ENCODE measurements at places on chromosomes 2 and 18.

DNA sequence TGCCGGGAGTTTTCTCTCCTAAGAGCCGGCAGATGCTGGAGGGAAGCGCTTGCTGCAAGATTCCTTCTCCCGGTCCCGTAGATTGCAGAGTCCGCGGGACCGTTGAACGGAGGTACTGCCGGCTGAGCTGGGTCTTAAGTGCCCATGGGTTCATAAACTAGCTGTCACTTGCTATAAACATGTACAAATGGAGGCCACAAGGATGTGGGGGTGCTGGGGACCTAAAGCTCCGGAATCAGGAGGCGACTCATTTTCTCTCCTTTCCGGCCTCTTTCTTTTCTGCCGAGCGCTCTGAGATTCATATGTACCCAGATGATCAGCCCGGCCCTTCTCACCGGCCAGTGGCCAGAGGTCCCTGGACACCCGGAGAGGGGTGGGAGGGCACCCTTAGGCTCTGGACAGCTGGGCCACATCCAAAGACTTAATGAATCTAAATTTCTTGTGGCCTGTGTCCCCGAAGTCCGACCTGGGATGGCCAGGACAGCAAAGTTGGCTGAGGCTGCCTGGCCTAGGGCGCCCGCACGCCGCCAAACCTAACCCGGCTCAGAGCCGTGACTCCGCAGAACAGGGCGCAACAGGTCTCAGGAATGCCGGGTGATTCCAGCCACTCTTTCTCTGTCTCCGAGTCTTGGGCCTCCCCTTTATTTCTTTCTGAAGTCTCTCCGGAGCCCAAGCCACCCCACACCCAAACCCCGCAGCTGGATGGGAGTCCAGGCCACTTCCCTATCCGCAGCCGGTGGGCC lies 2.4 kb upstream of the PAX3 start:
- no peak for DNase-seq

DNA sequence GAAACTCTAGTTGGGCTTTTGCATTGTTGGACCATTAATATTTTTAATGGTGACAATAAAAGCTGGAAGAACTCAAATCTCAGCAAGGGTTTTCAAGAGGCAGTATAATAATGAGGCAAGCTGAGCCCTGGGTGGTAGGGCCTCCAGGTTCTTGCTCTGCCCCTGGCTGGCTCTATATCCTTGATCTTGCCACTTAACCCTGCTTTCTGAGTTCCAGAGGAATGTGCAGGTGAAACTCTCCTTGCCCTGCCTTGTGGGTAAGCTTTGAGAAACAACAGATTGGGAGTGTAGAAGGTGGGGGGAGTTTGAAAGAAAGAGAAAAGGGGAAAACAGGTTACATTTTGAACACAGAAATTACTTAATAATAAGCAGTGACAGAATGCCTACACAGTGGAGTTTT lies 103.3 kb upstream of the MAP4K3 start:
- no peak for DNase-seq

DNA sequence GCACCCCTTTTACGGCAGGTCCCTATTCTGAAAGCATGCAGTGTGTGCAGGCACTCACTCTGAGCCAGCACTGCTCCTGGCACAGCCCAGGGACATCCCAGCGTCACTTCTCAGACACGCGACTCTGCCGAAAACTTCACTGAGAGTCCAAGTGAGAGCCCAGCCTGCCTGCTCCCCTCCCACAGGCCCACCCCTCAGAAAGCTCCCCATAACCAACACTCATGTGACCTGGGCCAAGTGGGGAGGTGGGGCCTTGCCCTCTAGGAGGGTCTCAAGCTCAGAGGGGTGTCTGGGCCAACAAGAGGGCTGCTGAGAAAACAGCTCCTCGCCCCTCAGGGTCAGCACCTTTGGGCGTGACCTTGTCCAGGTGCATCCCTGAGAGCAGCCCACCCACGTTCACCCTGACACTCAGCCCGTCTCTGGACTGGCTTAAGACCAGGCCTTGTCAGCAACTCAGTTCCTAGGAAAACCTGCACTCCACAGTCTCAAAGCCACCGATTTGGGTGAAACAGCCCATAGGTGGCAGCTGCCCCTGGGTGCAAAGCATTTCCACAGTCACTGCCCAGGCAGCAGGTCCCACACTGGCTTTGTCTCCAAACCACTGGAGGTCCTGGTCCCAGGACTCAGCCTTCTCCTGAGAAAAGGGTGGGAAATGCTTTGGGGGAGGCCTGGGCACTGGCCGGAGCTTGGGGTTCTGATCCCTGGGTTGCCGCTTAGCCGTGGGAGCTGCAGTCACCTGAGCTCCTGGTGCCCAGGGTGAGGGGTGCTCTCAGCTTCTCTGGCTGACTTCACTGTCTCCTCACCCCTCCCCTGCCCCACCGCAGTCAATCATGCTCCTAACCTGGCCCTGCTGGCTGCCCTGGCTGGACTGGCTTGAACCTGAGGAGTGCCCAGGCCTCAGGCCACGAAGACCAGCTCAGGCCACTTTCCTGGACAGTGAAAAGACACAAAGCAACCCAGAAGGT lies 209.6 kb downstream of the HDAC4 start:
- no peak for DNase-seq

GRCh38 chr2:171146633-171147032 lies 14.1 kb downstream of the TLK1 start:
- DNase-seq = peak; percentile 70

- DNase-seq = no peak
Observed at GRCh38 chr2:210269148-210269547, 43.9 kb upstream of the ACADL start.

GRCh38 chr2:187210726-187211125 lies 237.3 kb downstream of the CALCRL start:
- no peak for DNase-seq

- DNase-seq = no peak
Observed at GRCh38 chr2:236852100-236852976, 233.4 kb upstream of the COPS8 start.

DNA sequence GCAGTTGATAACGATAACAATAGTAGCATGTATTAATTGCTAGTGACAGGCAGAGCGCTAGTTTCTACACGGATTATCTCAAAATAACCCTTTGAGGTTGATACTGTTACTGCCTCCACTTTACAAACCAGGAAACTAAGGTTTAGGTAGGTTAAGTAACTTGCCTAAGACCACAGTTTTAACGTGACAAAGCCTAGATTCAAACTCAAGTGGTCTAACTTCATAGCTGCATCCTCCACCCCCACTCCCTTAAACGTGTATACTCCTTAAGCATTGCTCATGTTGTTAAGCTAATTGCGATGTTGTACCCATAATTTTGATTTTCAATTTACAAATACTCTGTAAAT lies 1.2 kb downstream of the ME2 start:
- no peak for DNase-seq

DNA sequence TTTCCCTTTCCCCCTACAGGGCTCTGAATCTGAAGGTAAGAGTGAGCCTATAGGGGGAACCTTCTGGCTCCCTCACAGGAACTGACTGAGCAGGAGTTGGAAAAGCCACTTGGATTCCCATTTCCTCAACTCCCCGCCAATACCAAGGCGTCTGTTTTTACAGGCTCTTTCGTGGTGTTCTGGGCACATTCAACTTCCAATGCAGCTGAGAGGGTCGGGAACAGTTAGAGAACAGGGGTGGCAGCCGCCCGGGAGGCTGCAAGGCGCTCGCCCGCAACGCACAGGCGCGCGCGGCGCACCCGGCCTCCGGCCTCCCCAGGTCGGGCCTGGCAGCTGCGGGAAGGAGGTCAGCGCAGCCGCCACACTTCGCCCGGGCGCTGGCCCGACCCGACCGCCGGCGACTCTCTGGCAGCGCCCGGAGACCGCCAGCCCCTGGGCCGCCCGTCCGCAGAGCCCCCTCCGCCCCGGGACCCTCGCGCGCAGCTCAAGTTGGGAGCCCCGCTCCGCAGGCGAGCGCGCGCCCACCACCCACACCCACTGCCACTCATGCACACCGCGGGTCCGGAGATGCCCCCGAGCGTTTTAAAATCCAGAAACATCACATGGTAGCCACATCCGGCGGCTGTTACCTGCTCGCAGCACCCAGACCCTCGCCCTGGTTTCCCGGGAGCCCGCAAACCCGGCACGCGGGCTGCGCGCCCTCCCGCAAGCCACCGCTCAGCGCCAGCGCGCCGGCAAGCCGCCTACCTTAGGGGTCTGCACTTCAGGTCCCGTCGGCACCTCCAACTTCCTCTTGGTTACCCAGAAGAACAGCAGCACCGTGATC lies 816 bp downstream of the GALNT14 start:
- DNase-seq = no peak

DNA sequence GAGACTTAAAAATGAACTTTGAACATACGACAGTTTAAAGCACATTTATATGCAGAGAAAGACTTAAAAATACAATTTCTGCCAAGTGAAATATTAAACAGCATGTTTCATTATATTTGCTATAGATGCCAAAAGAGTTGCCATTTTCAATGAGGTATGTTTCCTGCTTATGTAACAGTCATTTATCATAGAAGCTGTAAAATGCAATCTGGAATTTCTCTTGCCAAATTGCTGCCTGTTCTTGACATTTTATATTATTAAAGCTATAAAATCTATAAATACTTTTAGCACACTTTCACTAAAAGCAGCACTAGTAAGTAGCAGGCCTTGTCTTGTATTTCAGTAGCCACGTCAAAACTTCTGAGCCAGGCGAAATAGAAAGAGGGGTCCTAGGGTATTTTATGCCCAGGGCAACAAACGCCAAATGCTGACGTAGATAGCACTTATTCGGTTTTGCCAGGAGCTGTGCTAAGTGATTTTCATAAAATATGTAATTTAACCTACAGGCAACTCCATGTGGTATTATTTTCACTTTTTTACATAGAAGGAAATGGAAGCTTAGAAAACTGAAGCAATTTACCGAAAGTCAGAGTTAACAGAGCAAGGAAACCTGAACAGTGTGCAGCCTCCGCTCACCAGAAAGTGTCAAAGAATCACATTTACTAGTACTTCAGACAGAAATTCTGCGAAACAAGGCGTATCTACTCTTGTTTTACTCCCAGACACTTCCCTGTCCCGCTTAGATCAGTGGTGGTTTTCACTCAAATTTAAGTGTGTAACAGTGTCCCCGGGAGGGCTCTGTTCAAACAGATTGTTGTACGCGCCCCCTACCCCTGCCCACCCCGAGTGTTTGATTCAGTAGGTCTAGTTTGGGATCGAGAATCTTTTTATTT lies 1.2 kb upstream of the CYP20A1 start:
- DNase-seq = no peak

GRCh38 chr2:148643998-148644882 lies at the start of gene EPC2:
EPC2 (plus strand) TSS chr2:148644751; CDS start chr2:148645018, 267 bp downstream.
- peak; percentile 87 for DNase-seq

DNA sequence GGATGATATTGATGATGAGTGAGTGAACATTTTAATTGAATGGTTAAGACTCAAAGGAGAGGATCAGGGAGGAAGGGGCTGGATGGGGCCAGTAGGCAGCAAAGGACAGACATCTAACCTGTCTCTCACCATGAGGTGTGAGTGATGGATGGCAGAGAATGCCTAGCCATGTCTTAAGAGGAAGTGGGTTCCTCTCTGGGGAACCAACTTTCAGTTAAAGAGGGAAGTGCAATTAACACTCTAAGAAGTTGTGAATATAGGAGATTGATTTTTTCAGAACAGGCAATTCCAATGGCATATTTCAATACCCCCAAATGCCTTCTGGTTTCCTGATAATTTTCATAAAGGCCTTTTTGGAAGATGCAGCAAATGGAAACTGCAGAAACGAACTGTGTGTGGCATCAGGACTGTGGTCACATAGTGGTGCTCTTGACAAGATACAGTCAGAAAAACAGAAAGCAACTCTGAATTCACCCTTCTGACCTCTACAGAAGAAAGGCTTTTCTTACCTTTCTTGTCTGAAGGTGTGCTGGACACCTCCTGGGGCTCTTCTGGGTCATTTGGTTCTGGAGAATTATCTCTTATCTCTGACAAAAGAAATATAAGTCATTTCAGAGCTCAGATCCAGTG lies 10.2 kb downstream of the SP110 start:
- DNase-seq = no peak

- no peak for DNase-seq
Observed at GRCh38 chr2:148614014-148614321, 30.6 kb upstream of the EPC2 start.

GRCh38 chr18:9839853-9840252 lies 45.9 kb upstream of the TXNDC2 start:
- DNase-seq = no peak

DNA sequence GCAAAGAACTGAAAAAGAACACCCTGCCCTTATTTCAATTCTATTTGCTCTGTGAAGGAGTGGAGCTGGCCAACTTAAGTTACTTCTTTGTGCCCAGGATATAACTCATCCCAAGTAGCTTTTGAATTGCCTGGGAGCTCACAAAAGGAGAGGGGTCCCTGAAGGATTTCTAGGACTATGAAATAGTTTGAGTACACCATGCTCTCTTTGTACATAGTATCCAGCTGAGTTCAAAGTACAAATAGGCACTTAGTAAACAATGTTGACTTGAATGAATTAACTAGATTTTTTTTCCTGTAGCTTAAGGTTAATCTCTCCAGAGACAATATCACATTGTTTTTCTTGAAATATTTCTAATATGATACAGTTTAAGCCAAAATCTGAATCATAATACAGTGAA lies 47.7 kb downstream of the ZC3H15 start:
- no peak for DNase-seq

GRCh38 chr2:69208023-69208595 lies 178.9 kb downstream of the GFPT1 start:
- no peak for DNase-seq

DNA sequence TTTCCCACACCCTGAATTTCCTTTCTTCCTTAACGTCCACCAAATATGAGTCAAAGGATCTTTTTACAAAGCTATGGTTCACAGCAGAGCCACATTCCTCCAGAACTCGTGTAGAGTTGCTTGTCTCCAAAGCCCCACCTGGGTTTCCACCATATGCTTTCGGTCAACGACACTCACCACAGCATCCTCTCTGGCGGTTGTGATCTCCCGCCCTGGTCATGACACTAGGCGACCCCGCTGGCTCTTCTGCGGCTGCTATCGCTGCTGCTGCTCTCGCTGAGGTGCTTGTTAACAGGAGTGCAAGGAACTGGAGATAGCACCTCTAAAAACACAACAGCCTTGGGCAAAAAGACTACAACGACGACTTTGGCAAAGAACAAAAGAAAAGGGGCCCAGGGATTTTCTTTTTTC lies 340 bp downstream of the SLC40A1 start:
- DNase-seq = peak; percentile 9

GRCh38 chr2:176024083-176024482 lies 22.0 kb upstream of the LNPK start:
- no peak for DNase-seq

DNA sequence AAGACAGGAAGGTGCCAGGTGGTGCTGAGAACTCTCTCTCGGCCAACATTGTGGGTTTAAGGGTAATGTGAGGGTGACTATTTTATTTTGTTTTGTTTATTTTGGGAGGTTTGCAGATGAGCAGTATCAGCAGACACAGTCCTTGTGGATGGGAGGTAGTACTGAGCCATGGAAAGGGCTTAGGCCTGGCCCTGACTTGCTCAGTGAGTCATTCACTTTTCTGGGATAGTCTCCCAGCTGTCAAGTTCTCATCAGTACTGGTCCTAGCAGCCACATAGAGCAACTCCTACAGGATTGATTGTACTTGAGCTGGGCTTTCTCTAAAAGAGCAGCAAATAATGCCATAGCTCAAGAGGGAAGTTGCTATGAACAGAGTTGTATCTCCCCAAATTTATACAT lies 175.2 kb downstream of the LOXHD1 start:
- no peak for DNase-seq

GRCh38 chr18:49017813-49018553 lies 67.2 kb upstream of the SMAD7 start:
- no peak for DNase-seq
